ENCODE measurements at places on chromosomes 1 and 21. TPM values are rescaled to one million over a fixed set of nuclear protein-coding genes. Genes with fewer than 3 reads are reported as not detected.
A peak's percentile ranks its signal among the peaks of the same experiment; 100 is the strongest.

DNA sequence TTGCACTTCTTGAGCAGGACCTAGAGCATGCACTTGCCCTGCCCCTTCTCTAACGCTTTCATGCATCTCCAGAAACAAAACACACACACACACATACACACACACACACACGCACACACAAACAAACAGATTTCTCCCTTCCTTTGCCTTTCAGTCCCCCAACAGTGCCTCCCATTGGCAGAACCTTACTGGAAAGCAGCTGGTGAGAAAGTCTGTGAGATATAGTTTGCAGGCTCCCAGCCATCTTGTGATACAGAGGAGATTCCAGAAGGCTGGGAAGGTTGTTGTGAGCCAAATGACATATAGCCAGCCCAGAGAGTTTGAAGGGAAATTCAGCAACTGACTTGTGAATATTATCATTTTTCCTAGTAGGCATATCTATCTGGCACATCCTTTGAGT lies 35.9 kb upstream of the ZRANB2 start:
- peaks cover 4% of the 10 kb centered on the region for H3K36me3 ChIP-seq
- no peak overlapping the region for H3K27ac ChIP-seq
- no peak overlapping the region for H3K4me3 ChIP-seq

- no peak overlapping the region for H3K27ac ChIP-seq
- H3K4me1 ChIP-seq: peaks cover 16% of the 10 kb centered on the region
- no peak overlapping the region for H3K4me3 ChIP-seq
These were observed 155.5 kb downstream of the GLUL start for GRCh38 chr1:182235952-182236650.

GRCh38 chr1:74699331-74699730 lies 25.7 kb upstream of the ERICH3 start:
- H3K36me3 ChIP-seq: peaks cover 7% of the 10 kb centered on the region
- H3K4me3 ChIP-seq: no peak overlapping the region

DNA sequence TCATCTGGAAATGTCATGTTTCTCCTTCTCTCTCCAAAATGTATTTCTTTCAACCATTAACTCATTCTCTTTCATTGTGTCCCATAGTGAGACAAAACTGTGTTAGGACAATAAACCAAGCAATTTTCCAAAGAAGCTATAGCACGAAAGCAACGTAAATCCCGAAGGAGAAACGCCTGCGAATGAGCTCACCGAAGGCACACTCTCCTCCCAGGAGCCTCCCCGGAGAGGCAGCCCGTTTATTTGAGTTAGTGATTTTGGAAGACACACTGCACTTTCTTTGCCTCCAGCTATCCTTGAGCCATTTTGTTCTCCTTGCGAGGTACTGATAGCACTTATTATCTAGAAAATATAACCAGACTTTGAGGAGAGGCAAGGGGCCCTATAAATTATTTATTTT lies 41.2 kb downstream of the RSPH1 start:
- H3K36me3 ChIP-seq: peaks cover 4% of the 10 kb centered on the region
- DNase-seq: no peak
- peaks cover 2% of the 10 kb centered on the region for H3K27me3 ChIP-seq
- no peak overlapping the region for H3K4me3 ChIP-seq

DNA sequence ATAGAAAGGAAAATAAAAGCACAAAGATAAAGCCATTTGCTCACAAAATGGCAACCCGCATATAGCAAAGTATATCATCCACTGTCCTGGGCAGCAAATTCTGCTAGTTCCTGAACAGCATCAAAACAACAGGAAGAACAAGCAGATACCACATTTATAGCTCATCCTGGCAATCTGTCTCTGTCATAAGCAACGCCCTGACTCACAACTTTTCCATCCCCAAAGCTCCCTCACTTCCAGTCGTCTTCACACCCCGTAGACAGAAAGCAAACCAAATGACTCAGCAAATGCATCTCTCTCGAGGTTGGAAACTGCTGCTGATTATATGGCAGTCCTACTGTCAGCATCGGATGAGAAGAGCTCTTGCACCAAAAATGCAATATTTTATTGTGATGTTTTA lies 65.8 kb downstream of the AK5 start:
- no peaks in the 10 kb centered on the region for H3K36me3 ChIP-seq
- H3K4me3 ChIP-seq: no peak overlapping the region
- H3K4me1 ChIP-seq: peaks cover 3% of the 10 kb centered on the region
- no peaks in the 10 kb centered on the region for H3K27me3 ChIP-seq
- H3K27ac ChIP-seq: no peak overlapping the region
- DNase-seq: no peak

GRCh38 chr1:35451125-35451528 lies 106.1 kb downstream of the KIAA0319L start:
- no peak overlapping the region for H3K4me3 ChIP-seq
- no peaks in the 10 kb centered on the region for H3K27me3 ChIP-seq
- peak; percentile 86 for DNase-seq
- H3K4me1 ChIP-seq: no peaks in the 10 kb centered on the region
- H3K36me3 ChIP-seq: peaks cover 57% of the 10 kb centered on the region

DNA sequence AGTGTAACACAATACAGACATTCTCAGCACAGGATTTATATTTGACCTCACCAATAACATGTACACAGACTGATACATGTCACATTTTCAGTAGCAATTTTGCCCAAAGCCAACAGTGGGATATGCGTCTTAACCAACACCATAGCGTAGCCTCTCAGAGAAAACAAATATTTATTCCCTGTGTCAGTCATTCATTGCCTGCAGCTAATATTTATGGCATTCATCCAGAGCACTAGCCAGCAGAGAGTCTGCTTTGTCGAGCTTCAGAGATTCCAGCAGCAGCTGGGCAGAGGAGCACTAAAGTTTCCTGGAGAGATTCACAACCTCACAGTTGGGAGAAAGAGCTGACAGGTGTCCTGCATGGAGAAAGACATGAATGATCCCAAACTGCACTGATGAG lies 400.7 kb upstream of the DAB1 start:
- H3K27me3 ChIP-seq: no peaks in the 10 kb centered on the region
- H3K36me3 ChIP-seq: no peaks in the 10 kb centered on the region
- H3K27ac ChIP-seq: no peak overlapping the region
- DNase-seq: no peak
- no peak overlapping the region for H3K4me3 ChIP-seq

GRCh38 chr1:193619911-193620310 lies 433.5 kb upstream of the B3GALT2 start:
- H3K27me3 ChIP-seq: no peaks in the 10 kb centered on the region
- H3K36me3 ChIP-seq: no peaks in the 10 kb centered on the region
- H3K4me3 ChIP-seq: no peak overlapping the region
- no peak overlapping the region for H3K27ac ChIP-seq
- no peak for DNase-seq
- no peaks in the 10 kb centered on the region for H3K4me1 ChIP-seq

GRCh38 chr1:203497269-203497777 lies 3.4 kb downstream of the OPTC start:
- DNase-seq: no peak
- peaks cover 11% of the 10 kb centered on the region for H3K4me1 ChIP-seq
- peaks cover 3% of the 10 kb centered on the region for H3K27me3 ChIP-seq
- no peak overlapping the region for H3K4me3 ChIP-seq

DNA sequence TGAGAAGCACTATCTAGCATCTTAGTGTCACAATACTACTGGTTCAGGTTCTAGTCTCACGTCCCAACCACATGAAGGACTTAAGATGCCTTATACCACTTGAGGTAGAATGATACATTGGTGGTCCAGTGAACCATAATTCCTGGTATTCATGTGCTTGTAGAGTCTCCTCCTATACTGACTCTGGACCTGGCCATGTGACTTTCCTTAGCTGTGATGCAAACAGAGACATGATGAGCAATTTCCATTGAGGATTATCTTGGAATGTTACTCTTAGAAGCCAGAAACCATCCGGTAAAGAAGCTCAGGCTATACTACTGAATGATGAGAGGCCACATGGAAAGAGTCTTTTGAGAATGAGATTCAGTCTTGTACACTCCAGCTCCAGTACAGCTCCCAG lies 105.7 kb downstream of the NME7 start:
- no peak overlapping the region for H3K4me3 ChIP-seq
- DNase-seq: no peak
- peaks cover 15% of the 10 kb centered on the region for H3K36me3 ChIP-seq
- no peak overlapping the region for H3K27ac ChIP-seq
- 0 out of 2 replicates have a peak, but pooled peaks cover 4% of the 10 kb centered on the region for H3K4me1 ChIP-seq
- no peaks in the 10 kb centered on the region for H3K27me3 ChIP-seq

- H3K4me3 ChIP-seq: peak within 1 kb of the TSS; percentile 78
- H3K27ac ChIP-seq: no peak within 1 kb of the TSS
- peaks cover 36% of the 10 kb centered on the region for H3K27me3 ChIP-seq
- H3K4me1 ChIP-seq: 0 out of 2 replicates have a peak, but pooled peaks cover 3% of the 10 kb centered on the region
- no peaks in the 10 kb centered on the region for H3K36me3 ChIP-seq
These were observed at the start of gene PLPPR4 for GRCh38 chr1:99264201-99265021. TSS of gene PLPPR4 (plus strand) at chr1:99264492. CDS start at chr1:99264594, 102 bp downstream.

DNA sequence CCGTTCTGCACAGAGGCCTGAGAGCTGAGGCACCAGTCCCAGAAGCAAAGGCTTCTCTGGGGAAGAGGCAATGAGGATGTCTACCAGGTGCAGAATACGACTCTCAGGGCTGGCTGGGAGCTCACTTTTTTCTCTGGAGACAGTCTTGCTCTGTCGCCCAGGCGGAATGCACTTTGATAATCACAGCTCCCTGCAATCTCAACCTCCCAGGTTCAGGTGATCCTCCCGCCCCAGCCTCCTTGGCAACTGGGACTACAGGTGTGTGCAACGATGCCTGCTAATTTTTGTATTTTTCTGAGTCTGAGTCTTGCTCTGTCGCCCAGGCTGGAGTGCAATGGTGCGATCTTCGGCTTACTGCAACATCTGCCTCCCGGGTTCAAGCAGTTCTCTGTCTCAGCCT lies 17.6 kb downstream of the NADK start:
- peaks cover 51% of the 10 kb centered on the region for H3K36me3 ChIP-seq
- no peaks in the 10 kb centered on the region for H3K4me1 ChIP-seq
- no peak overlapping the region for H3K4me3 ChIP-seq
- no peaks in the 10 kb centered on the region for H3K27me3 ChIP-seq

- H3K27me3 ChIP-seq: peaks cover 10% of the 10 kb centered on the region
- H3K36me3 ChIP-seq: no peaks in the 10 kb centered on the region
- H3K4me3 ChIP-seq: no peak overlapping the region
- no peak for DNase-seq
- peaks cover 21% of the 10 kb centered on the region for H3K4me1 ChIP-seq
These were observed 3.1 kb upstream of the EVA1B start for GRCh38 chr1:36326499-36326898.

DNA sequence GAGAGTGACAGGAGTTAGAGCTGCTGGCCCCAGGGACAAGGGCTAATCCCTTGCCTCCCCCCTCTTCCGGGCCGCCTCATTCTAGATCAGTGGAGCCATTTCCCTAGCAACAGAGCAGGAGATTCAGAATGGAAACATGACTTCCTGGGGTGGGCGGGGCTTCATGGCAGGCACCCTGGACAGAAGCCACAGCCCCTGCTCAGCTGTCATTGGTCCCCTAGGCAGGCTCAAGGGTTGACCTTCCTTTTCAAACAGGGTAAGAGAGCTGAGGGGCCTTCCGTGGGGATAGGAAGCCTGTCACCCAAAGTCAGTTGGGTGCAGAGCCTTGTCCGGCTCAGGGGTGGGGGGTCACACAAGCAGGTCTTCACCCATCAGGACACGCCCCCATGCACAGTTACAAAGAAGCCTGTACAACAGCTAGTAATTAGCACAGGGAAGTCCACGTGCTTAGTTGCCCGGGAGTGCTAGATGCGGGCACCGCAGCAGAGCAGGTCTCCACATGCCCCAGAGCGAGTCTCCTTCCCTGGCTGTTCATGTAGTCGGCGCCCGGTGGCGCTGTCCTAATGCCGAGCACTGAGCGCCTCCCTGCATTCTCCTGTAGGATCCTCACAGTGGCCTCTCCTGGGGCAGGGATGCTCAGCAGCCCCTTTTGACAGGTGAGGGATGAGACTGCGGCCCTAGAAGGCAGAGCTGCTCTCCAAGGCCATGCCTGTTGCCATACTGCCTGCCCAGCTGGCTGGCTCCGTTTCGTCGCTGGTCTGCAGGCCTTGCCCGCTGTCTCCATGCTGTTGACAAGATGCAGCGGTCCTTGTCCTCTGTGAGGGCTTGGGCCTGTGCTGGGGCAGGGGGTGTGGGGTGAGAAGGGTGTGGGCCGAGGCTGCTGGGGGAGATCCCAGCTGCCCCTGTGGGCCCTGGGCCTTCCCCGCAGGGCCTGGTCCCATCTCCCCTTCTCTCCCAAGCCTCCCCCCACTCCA lies 5.1 kb downstream of the TMEM201 start:
- no peak overlapping the region for H3K4me3 ChIP-seq
- no peaks in the 10 kb centered on the region for H3K36me3 ChIP-seq
- H3K27ac ChIP-seq: no peak overlapping the region
- no peaks in the 10 kb centered on the region for H3K27me3 ChIP-seq

- H3K4me3 ChIP-seq: no peak overlapping the region
- H3K27me3 ChIP-seq: no peaks in the 10 kb centered on the region
- H3K27ac ChIP-seq: no peak overlapping the region
- no peaks in the 10 kb centered on the region for H3K36me3 ChIP-seq
- DNase-seq: no peak
These were observed 36.6 kb downstream of the PTGS2 start for GRCh38 chr1:186643614-186644013.

DNA sequence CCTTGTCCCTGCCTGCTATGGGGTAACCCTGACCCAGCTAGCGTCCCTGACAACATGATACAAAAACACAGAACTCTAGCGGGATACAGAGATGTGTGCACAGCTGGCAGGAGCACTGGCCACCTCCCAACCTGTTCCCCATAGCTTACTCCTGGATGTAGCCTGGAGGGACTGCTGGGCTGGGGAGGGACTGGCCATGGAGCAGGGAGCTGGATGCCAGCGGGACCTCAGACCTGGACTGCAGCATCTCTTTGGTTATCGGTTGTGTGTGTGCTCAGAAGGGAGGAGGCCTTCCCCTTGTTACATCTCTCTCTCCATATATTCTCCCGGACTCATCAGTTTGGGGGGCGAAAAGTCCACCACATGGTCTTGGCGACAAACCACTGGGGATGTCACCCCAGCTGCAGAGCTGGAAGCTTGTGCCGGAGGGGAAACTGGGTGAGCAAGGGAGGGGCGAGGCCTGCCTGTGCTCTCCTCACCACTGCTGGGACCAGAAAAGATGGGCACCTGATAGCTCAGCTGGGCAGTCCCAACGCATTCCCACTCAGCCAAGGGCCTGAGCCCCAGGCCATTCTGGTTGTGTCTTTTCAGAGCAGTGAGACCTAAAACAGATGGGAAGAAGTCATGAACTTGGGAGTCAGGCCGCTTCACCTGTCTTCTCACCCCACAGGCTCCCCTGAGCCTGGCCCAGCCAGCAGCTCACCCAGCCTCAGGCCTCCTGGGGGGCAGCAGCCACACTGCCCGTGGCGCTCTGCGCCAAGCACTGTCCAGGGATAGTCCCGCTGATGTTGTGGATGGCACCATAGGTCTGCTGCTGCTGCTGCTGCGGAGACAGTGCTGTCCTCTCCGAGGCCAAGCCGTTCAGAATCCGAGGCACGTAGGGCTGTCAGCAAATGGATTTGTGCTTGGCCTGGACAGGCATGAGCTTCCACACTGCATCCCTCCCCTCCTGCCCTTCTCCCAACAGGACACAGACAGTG lies 35.6 kb downstream of the TMEM63A start:
- H3K4me3 ChIP-seq: no peak overlapping the region
- no peak for DNase-seq
- H3K4me1 ChIP-seq: peaks cover 12% of the 10 kb centered on the region
- H3K27ac ChIP-seq: 0 out of 2 replicates have a peak overlapping the region, but pooled peaks have one; percentile 36
- peaks cover 3% of the 10 kb centered on the region for H3K27me3 ChIP-seq

GRCh38 chr1:45722809-45723208 lies 27.6 kb downstream of the IPP start:
- no peaks in the 10 kb centered on the region for H3K4me1 ChIP-seq
- H3K27ac ChIP-seq: no peak overlapping the region
- no peak for DNase-seq

The CLIC6 gene
- 3.8 TPM for total RNA-seq

The CFAP74 gene
- total RNA-seq: 0.39 TPM

The GAS5 gene
- 891 TPM for total RNA-seq

The CTSK gene
- total RNA-seq: 9.4 TPM

The GUCA2A gene
- total RNA-seq: not detected

The HES3 gene
- 78.3 TPM for total RNA-seq

The OR10J5 gene
- not detected for total RNA-seq

The PCNX2 gene
- total RNA-seq: 59.4 TPM

The CD101 gene
- total RNA-seq: 1.3 TPM

The SPRR1A gene
- total RNA-seq: not detected

The KCNJ9 gene
- total RNA-seq: not detected

The CFAP57 gene
- 0.42 TPM for total RNA-seq

Measured in WTC11 (cell line).